ENCODE measurements at places on chromosomes 2 and 18.

DNA sequence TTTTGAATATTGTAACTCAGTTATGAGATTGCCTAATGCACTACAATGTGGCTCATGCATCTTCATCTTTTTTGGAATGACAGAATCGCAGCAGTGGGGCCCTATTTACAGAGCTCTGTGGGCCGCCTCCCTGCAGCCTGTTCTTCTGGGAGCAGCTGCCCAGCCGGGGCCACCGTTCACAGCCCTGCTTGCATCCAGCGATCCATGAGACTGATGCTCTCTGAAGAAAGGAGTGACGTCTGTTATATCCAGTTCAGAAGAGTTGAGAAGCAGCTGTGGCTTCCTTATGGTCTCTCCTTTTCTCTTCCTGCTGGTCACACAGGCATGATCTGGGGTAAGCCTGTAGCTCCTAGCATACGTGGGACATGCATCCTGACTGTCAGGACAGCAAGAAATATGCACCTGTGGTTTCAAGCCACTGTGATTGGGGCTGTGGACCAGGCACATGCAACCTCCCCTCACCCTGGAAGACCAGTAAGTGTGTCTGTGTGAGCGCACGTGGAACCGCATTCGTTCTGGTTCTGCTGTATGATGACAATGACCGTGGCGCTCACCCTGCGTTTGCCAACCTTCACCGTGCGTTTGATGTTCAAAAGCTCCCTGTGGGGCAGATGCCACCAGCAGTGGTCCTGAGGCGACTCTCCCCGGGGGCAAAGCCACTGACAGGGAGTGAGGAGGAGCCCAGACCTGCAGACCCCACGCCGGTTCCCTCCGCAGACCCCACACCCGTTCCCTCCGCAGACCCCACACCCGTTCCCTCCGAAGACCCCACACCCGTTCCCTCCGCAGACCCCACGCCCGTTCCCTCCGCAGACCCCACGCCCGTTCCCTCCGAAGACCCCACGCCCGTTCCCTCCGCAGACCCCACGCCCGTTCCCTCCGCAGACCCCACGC, 189.8 kb downstream of the TMEM18 start:
- no peak for DNase-seq

GRCh38 chr18:36770315-36770946, 58.4 kb downstream of the TPGS2 start:
- DNase-seq: no peak

- no peak for DNase-seq
Measured at GRCh38 chr18:52216666-52217065, 123.3 kb upstream of the DCC start.

GRCh38 chr2:233029321-233029720, 3.2 kb upstream of the NEU2 start:
- DNase-seq: no peak
